Upper lobe of left lung (tissue), 6 donors: ENCODE measurements at places on chromosomes 11 and 22. TPM values are rescaled to one million over a fixed set of nuclear protein-coding genes. Genes with fewer than 3 reads are reported as not detected.

DNA sequence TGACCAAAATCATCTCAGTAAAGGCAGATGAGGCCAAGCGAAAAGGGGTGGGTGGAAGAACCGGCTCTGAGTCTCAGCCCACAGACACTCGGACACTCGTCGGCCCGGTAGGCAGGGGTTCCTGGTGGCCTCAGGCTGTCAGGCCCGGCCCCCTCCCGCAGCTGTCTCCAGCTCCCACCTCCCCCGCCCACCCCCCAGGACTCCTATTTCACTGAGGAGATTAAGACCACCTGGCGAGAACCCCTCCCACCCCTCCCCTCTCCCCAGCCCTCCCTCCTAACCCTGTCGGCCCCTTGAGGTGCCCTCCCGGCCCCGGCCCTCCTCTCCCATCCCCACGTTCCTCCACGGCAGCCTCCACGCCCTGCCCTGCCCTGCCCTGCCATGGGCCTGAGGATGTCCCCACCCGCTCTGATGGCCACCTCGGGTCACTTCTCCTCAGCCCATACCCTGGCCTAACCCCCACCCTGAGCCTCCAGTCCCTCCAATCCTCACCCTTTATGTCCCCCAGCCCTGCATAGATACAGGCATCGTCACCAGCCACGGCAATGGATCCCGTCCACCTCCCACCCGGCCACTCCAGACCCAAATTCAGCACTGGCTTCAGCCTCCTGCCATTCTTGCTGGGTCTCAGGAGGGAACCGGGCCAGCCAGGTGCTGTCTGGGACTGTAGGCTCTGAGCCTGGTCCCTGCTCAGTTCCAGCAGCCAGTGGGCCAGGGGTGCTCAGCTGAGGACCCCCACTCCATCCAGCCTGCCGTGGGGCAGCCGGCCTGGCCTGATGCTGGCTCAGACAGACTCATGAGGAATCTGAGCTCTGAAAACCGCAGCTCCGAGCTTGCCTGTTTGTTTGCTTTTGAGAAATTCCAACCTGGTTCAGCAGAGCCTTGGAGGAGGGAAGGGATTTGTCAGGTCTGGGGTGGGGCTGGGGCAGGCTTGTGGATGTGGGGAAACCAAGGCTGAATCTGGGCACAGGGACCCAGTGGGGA is 9.8 kb upstream of the TBX1 start:
- DNase-seq: peak; percentile 60
- H3K27me3 ChIP-seq: peaks cover 20% of the 10 kb centered on the region

DNA sequence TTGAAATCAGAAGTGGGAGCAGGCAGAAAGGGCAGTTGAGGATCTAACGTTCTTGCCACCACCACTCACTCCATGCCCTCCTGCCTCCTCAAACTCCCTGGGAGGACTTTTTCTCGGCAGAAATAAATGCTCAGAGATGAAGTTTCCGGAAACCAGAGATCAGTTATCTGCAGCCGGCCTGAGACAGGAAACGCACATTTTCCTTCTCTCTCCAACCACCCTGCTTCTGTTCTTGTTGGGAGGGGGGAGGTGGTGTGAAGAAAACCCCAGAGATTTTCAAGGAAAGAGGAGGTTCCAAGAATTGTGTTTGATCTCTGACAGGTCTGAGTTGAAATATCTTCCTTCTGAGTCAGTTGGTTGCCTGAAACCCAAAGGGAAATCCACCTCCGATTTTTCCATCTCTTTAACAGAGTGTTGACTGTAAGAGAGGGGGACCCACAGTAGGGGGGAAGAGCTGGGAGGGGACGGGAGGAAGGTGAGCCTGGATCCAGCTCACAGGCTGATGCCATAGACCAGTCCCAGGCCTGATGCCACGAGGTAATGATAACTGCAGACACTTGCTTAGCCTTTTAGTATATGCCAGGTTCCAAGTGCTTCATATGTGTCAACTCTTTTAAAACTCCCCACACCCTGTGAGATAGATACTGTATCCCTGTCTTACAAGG is 100.8 kb downstream of the TRAF6 start:
- DNase-seq: no peak
- no peaks in the 10 kb centered on the region for H3K36me3 ChIP-seq
- no peaks in the 10 kb centered on the region for H3K27me3 ChIP-seq
- peaks cover 23% of the 10 kb centered on the region for H3K4me1 ChIP-seq
- H3K27ac ChIP-seq: peak overlapping the region; percentile 28

The CHST1 gene
- 7.4 TPM for total RNA-seq

DNA sequence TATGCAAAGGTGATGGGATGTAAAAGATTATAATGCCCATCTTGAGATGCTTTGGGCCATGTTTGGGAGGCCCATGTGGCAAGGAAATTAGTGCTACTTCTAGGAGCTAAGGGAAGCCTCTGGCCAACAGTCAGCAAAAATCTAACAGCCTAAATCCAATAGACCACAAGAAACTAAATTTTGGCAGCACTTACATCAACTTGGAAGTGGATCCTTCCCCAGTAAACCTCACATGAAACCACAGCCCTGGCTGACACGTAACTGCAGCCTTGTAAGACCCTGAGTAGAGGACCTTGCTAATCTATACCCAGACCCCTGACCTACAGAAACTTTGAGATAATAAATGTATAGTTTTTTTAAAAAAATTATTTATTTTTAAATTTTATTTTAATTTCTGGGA is 13.1 kb upstream of the GRK3 start:
- H3K4me3 ChIP-seq: no peak overlapping the region
- DNase-seq: no peak
- H3K4me1 ChIP-seq: no peaks in the 10 kb centered on the region
- H3K36me3 ChIP-seq: no peaks in the 10 kb centered on the region
- H3K27me3 ChIP-seq: no peaks in the 10 kb centered on the region

GRCh38 chr11:49208006-49208721 is at the start of gene FOLH1:
TSS of gene FOLH1 (minus strand) at chr11:49208602. CDS start at chr11:49208409, 193 bp downstream.
- DNase-seq: peak; percentile 91
- no peaks in the 10 kb centered on the region for H3K27me3 ChIP-seq
- H3K4me1 ChIP-seq: no peaks in the 10 kb centered on the region
- no peaks in the 10 kb centered on the region for H3K36me3 ChIP-seq
- H3K4me3 ChIP-seq: peak within 1 kb of the TSS; percentile 48

DNA sequence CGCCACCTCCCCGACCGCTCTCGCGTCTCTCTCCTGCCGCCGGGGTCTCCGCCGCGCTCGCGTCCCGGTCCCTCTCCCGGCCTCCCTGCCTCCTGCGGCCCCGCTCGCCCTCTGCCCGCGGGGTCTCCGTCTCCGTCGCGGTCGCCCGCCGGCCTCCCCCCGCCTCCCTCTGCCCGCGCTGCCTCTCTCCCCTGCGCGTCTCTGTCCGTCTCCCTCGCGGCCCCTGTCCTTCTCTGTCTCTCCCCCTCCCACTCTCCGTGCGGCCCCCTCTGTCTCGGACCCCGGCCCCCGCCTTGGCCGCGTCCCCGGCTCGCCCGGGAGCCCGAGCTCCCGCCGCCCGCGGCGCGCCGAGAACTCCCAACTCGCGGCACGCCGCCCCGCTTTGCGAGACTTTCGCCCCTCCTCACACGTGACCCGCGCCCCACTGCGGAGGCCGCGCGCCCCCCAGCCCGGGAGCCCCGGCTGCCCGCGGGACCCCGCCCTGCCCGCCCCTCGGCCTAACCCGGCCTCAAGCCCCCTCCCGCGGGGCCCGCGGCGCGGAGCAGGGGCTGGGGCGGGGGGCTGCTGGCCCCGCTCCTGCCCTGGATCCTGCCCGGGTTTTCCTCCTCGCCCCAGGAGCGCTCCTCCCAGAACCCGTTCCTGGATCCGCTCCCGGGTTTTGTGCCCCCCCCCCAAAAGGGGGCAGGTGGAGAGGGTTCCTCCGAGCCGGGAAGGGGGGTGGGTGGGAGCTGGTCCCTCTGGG is 702 bp upstream of the KCNJ4 start:
- peak overlapping the region; percentile 41 for H3K4me3 ChIP-seq
- no peaks in the 10 kb centered on the region for H3K36me3 ChIP-seq
- no peak for DNase-seq

DNA sequence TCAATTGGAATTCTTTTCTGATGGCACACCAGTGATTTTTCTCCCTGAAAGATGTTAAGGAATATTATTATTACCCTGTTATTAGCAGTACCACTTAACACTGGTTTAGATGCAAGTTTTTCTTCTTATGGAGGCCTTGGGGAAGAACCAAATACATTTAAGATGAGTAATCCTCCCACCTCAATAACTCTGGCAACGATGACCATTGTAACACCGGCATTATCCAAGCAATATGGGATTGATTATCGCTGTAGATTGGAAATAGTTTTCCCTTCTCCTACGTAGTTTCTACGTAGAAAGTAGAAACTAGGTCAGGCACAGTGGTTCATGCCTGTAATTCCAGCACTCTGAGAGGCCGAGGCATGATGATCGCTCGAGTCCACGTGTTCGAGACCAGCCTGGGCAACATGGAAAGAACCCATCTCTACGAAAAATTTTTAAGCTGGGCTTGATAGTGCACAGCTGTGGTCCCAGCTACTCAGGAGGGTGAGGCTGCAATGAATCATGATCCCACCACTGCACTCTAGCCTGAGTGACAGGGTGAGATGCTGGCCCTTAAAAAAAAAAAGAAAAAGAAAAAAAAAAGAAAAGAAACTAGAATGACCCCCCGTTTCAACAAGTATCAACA is 45.5 kb downstream of the PACSIN2 start:
- peak overlapping the region; percentile 44 for H3K27ac ChIP-seq
- DNase-seq: no peak
- H3K4me3 ChIP-seq: no peak overlapping the region
- H3K36me3 ChIP-seq: no peaks in the 10 kb centered on the region
- peaks cover 35% of the 10 kb centered on the region for H3K4me1 ChIP-seq
- no peaks in the 10 kb centered on the region for H3K27me3 ChIP-seq

GRCh38 chr11:33923626-33924025 is 31.8 kb upstream of the LMO2 start:
- no peak for DNase-seq
- no peak overlapping the region for H3K4me3 ChIP-seq

DNA sequence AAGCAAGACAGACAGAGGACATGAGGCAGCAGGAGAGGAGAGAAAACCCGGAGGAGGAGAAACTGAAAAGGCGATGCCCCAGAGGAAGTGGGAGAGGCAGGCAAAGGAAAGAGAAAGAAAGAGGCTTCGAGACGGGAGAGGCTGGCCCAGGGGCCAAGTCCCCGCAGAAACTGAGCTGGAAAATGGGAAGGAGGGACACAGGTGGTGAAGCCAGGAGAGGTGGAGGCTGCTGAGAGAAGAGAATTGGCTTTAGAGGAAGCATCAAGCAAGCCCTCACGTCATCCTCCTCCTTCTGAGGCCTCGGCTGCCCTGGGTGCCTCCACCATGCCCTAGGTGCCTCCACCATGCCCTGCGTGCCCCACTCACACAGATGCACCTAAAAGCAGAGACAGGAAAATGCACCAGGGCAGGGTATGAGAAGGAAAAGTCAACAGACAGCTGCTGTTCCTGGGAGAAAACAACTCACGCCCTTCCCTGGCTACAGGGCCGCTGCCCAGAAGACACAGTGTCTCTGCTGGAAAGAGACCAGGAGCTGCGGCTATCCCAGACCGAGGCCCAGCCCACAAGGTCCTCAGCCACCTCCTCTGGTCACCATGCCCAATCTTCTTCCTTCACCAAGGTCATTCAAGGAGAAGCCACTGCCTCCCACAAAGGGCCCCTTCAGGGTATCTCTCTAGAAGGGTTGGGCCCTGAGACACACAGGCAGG is 14.3 kb downstream of the FXYD6 start:
- no peak for DNase-seq
- peak overlapping the region; percentile 78 for H3K27ac ChIP-seq
